ENCODE measurements at places on chromosomes 4 and X.

DNA sequence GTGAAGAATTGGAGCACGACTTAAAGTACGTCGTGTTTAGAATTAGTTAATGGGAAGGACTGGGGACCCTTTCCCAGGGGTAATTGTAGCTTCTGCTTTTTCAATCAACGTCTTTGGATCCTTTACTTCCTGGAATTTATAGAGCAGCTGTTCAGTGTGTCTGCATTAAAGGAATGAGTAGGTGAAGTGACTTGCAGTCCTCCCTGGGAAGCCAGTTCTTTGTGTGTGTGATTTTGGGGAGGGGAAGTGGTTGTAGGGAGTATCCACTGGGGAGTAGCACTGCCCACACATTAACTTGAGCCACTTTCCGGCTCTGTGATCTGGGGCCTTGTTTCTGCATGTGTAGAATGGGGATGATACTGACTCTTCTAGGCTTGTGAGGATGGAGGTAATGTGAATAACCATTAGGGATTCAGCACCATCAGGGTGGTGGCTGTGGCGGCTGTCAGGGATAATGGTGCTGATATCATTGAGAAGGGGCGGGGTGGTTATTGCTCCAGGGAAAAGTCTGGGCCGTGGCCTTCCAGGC, 54.7 kb downstream of the TMEM131L start:
- peak; percentile 54 for DNase-seq

DNA sequence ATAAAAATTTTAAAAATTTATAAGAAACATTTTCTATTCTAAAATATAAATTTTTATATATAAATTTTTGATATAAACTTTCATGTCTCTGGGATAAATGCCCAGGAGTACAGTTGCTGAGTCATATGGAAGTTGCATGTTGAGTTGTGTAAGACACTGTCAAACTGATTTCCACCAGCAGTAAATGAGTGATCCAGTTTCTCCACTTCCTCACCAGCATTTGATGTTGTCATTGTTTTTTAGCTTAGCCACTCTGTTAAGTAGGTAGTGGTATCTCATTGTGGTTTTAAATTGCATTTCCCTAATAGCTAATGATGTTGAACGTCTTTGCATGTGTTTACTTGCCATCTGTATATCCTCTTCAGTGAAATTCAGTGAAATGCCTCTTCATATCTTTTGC, 66.5 kb downstream of the MAMLD1 start:
- peak; percentile 55 for DNase-seq

DNA sequence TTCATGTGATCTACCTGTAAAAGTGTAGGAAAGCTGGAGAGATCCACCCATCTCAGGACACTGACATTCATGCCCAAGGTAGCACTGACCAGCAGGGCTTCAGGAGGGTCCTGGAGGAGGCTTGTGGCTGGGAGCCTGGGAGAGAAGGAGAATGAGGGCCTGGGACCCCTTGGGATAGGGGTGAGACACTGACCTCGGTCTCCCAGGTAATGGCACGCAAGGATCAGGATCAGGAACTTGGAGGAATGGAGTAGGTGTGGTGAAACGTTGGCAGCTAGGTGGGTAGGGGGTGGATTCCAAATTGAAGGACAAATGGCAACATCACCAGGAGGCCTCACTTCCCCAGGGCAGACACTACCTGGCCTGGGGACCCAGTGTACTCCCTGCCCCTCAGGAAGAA, 12.4 kb upstream of the RGS12 start:
- DNase-seq, result no peak

- no peak for DNase-seq
These were observed 44.9 kb downstream of the STAP1 start for GRCh38 chr4:67603310-67604028.

DNA sequence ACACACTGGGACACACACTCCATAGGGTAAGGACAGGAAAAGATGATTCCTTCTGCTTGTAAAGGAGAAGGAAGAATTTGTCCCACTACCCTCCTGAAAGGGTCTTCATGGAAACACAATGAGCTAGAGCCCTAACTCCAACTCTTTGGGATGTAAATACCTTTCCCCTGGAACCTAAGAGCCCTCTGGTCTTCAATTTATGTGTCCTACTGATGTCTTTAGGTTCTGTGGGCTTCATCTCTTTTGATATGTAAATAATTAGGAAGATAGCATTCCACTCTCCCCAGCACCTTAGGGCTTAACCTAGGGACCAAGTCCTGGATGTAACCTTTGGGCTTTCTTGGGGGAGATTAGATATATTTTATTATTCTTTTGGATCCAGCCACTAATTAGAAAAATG, 38.3 kb downstream of the PF4 start:
- no peak for DNase-seq

GRCh38 chr4:158667651-158668198, 4.0 kb downstream of the C4orf46 start:
- DNase-seq, result peak; percentile 68

GRCh38 chrX:114178126-114178525, 405.8 kb upstream of the HTR2C start:
- no peak for DNase-seq

GRCh38 chr4:168907119-168907698, 102.8 kb downstream of the CBR4 start:
- DNase-seq, result no peak
